ENCODE measurements at places on chromosomes 3 and 15.

GRCh38 chr3:16240229-16241023, 24.3 kb downstream of the DPH3 start:
- no peak for DNase-seq

DNA sequence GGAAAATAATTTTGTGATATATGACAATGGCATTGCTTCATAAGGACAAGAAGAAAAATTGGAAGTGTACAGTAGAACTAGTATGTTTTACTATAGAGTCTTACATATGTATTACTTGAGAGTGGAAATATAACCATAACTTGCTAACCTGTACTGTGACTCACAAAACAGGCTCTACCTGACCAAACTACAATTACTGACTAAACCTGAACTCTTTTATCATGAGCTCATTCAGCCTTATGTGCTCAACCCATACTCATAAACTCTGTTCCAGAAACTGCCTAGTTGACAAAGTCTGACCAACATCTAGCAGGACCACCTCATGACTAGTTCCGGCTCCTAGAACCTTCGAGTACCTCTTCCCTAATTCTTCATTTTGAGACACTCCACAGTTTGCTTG, 6.3 kb downstream of the CDIN1 start:
- DNase-seq: no peak

DNA sequence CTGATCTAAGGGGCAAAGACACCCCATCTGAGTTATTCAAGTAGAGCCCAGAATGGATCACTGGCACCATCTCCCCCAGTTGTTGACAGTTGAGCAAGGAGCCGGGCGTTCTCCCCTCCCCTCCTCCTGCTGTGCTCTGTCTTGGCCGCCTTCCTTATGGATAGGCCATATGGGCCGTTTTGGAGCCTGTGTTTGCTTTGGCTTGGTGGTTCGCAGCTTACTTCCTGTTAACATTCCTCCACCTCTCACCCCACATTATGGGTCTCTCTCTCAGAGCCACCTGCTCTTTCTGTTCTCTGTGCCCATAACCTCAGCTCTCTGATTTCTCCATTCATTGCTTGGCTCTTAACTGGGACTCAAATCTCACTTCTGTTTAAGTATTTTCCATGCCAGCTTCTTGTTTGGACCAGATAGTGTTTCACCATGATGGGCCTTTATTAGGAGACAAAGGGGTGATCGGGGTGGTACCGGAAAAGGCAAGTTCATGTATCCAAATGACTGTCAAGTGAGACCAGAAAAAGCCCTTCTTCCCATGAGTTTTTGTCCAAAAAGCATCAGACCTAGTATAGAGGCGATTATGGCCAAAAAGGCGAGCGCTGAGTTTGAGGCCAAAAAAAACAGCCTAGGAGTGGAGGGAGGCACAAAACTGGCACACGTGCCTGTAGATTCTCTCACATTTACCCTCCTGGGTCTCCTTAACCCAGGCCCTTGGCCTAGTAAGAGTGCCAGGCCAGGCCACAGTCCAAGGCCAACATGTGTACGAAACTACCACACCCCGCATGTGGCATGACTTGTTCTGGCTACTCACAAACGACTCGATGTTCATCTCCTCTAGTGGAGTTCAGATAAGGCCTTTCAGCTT, 62.6 kb downstream of the DUT start:
- DNase-seq: no peak

DNA sequence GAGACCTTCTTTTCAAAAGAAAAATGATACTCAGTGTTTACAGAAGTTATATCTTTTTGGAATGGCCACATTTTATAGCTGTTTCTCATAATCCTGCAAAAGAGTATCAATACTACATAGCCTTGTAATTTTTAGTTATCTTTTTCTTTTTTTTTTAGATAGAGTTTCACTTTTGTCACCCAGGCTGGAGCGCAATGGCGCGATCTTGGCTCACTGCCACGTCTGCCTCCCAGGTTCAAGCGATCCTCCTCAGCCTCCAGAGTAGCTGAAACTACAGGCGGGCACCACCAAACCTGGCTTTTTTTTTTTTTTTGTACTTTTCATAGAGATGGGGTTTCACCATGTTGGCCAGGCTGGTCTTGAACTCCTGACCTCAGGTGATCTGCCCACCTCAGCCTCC, 53.6 kb downstream of the ANKRD28 start:
- DNase-seq: no peak

- no peak for DNase-seq
Observed at GRCh38 chr15:58438956-58439355, 7.2 kb downstream of the LIPC start.

DNA sequence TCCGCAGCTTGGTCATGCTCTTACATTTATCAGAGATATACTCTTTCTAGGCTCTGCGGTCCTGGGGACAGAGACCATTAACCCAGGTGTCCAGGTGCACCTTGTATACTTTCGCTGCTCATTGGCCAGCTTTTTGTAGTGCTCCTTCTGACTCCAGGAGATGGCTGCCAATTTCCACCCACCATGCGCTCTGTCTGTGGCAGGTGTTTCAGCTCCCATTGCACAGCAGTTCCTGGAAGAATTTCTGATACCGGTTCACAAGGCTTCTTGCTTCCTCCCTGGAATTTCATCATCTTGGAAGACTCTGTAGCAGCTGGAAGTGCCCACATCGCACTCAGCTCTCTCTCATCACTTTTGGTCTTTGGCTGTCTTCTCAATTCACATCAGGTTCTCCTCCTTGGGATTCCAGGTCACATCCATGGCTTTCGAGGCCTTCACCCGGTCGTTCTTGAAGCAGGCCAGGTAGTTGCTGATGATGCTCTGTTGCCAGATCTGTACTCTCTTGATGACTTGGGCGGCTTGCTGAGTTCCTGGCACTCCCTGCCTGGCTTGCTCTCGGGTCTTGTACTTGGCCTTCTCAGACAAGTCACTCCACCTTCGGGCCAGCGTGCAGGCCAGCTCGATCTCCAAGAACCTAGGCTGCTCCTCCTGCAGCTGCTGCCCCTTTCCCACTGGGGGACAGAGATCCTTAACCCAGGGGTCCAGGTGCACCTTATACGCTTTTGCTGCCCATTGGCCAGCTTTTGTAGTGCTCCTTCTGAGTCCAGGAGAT, 41.1 kb upstream of the ARL8B start:
- DNase-seq: no peak

GRCh38 chr15:96359616-96360521, 29.4 kb downstream of the NR2F2 start:
- no peak for DNase-seq

DNA sequence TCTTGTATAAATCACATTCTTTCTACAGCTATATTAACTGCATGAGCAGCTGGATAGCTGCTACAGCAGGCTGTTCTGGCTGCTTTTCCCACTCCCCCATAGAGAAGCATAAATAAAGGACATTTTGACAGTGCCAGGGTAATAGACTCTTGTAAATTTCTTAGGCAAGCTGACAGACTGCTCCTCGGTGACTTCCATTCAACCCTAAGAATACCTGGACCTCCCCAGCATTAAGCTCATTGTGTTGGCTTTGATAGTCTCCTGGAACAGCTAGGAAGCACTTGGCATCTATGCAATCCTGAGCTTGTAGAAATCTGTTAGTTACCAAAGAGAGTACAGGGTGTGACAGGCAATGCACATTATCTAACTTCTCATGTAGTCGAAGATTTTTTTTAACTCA, 475.4 kb downstream of the AGBL1 start:
- DNase-seq: no peak

DNA sequence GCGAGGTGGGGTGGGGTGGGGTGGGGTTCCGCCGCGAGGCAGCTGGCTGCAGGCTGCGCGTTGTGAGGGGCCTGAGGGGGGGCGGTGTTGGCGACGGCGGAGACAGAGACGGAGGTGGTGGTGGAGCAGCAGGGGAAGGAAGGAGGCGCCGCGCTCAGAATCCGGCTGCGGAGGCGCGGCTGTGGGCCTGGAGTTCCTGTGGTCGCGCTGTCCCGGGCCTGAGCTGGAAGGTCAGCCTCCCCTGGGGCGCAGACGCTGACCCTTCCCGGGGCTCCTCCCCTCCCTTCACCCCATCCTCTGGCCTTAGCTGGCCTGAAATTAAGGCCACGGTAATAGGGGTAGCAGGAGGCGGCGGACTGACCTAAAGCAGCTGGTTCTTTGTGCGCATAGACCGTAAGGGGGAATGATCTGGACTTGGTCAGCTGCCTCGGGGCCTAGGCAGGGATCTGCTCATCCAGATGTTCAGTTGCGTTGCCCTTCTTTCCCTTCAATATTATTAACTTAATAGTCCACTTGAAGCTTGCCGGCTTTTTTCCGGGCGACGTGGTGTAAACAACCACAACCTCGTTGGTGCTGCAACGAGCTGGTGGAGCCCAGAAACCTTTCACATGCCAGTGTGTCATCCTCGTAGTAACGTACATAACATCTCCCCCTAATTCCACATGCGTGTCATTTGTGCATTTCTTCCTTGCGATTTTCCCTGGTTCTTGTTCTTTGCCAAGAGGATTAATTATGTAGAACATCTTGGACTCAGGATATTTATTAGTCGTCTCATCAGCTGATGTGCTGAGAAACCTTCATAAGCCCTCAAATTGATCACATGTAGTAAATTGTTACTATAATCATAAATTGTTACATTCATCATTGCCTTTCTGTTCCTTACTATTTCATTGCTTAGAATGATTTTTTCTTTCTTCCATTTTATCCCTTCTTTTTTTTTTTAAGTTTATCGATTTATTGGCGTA, 626 bp downstream of the SEC62 start:
- no peak for DNase-seq

DNA sequence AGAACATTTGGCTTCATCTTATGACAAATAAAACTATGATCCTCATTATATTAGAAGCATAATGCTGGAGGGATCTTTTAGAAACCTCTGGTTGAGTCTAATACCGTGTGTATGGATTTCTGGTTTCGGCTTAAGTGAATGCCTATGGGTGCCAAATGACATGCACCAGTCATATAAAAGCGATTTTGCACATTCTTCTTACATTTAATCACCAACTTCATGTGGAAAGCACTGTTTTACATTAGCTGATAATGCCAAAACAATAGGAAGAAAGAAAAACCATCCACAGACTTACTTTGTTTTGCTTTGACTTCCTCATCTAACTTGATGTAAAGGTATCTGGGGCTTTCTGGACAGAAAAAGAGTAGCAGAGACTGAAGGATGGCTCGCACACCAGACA, 20.9 kb downstream of the SLC2A2 start:
- DNase-seq: no peak

- DNase-seq: peak; percentile 47
Observed at GRCh38 chr15:43776718-43777266, at the start of gene ELL3. TSS of gene ELL3 (minus strand) at chr15:43776966. CDS start at chr15:43776901, 65 bp downstream.

DNA sequence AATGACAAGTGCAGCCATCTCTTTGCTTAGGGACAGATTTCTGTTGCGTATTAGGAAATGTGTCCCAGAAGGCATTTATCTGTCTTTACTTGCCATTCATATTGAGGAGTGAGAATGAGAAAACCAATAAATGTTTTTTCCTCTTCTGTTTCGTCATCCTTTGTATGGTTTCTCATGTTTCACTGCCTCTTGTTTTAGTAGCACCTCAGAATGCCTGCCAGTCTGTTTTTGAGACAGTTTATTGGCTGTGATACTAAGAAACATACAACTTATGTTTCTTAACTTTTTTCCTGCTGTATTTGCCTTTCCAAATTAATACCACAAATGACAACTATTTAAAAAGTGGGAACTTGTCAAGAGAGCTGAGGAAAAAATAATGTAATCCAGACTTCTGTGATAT, 390.2 kb upstream of the GOLIM4 start:
- DNase-seq: no peak
